ENCODE measurements at places on chromosomes 2 and 18.

DNA sequence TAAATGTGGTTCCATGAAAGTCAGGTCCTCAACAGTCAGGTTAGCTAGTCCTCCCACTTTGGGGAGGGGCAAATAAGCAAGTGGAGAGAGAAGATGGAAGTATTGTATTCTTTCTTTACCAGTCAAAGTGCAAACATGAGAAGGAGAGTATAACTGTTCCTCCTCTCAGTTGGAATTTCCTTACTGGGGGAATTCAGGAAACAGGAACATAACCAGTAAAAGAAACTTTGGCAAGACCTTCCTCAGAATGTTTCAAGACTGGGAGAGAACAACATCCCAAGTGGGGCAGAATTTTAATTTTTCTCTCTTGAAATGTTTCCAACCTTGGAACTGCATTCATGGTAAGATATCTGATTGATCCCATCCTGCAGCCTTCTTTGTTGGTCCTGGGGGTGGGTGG, 552.4 kb upstream of the TNP1 start:
- DNase-seq: no peak

GRCh38 chr2:171595896-171596295, 73.6 kb downstream of the CYBRD1 start:
- DNase-seq: peak; percentile 84

GRCh38 chr2:82139979-82140611, 1835.5 kb upstream of the LRRTM1 start:
- DNase-seq: no peak

- peak; percentile 79 for DNase-seq
These were observed 844 bp upstream of the VSNL1 start for GRCh38 chr2:17539611-17540092.

DNA sequence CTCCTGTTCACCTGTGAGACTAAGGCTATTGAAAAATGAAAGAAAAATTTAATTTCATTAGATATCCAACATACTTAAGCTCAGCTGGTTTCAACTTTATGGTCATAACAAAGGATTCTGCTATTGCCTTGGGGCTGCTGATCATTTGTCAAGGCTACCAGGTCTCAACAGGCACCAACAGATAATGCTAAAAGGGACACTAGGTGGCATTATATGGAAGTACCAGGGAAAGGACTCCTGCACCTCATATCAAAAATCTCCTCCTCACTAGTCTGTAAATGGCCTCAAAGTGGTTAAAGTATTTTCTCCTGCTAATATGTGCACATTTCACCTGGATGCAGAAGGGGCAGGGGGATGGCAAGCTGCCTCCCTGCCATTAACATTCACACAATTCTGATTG, 167.9 kb upstream of the REG3A start:
- no peak for DNase-seq

- no peak for DNase-seq
These were observed 605.3 kb upstream of the ZNF804A start for GRCh38 chr2:183993052-183993451.

DNA sequence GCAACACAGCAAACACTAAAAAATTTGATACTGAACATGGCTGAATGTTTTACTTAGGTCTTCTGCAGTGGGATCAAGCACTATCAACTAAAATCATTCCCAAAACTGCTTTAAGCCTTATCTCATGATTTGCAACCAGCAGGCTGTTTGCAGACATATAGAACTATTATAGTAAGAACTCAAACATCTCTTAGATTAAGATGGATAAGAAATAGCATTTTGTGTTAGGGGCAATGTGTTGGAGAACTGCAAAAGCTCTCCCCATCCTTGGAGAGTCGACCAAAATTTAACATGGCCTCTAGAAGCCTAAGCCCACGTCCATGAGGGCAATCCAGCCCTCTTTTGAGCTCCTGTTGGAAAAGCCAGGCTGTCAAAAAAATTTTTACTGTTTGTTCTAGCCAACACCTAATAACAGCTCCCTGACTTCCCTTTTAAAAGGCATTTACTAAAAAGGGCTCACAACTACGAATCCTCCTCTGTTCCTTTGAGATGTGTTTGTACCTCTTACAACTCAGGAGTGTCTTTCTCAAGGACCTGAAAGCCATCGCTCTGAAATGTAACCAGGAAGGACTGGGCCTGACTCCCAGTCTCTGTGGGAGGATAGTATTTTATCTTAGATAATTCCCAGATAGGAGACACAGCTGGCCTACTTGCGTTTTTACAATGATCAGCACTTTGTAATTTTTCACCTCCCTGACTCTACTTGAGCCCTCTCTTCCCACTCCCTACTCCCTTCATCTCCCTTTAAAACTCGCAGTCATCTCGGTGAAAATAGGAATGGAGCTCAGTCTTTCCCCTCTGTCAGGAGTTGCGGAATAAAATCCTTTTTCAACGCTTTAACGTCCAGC, 1.4 kb downstream of the KRCC1 start:
- DNase-seq: no peak

DNA sequence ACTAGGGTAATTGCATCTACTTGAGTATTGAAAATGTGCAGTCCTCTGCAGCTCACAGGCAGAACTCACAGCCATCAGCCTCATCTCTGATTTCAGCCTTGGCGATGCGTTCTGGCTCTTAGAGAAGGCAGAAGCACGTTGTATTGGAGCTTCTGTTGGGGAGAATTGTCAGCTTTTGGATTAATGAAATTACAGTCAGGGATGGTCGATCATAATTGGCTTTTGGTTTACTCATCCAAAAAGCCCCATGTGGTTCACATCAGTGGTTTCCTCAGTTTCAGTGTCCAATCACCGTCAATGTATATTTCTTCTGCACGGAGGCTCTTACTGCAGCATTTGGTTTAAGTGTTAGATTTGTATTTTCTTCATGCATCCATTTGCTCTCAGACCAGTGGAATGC, 218.5 kb upstream of the SOX11 start:
- DNase-seq: no peak

GRCh38 chr2:216017365-216017764, 4.0 kb upstream of the MREG start:
- DNase-seq: peak; percentile 91

- no peak for DNase-seq
These were observed 58.3 kb downstream of the SMIM21 start for GRCh38 chr18:75369026-75369721.

- no peak for DNase-seq
These were observed 152.5 kb upstream of the ACKR3 start for GRCh38 chr2:236417150-236417549.

DNA sequence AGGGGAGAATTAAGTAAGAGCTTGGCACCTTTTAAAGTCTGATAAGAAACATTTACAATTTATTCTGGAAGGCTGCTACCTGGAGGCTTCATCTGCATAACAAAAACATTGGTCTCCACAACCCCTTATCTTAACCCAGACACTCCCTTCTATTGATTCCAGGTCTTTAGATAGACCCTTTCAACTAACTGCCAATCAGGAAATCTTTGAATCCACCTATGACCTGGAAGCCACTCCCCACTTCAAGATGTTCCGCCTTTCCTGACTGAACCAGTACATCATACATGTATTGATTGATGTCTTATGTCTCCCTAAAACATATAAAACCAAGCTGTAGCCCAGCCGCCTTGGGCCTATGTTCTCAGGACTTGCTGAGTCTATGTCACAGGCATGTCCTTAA, 289.4 kb downstream of the AGPS start:
- no peak for DNase-seq

- no peak for DNase-seq
These were observed 328.1 kb downstream of the SLC8A1 start for GRCh38 chr2:40123746-40124145.

DNA sequence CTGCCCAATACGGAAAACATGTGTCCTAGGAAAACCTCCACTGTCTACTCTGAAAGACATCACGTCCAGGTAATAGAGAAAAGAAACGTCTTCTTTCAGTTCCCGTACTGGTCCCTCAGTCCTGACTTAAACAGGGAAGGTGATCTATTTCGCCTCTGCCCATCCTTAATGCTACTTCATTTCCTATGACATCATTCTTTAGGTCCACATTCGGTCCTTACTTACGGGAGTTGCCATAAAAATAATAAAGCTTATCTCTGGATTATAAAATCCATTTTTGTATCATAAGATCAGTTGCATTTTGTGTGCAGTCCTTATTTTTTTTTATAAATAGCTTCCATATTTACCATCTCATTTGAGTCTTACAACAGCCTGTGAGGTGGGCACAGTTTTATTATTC, 3.7 kb downstream of the TGFA start:
- no peak for DNase-seq

- peak; percentile 19 for DNase-seq
These were observed 527.6 kb downstream of the SATB2 start for GRCh38 chr2:198930170-198930569.

DNA sequence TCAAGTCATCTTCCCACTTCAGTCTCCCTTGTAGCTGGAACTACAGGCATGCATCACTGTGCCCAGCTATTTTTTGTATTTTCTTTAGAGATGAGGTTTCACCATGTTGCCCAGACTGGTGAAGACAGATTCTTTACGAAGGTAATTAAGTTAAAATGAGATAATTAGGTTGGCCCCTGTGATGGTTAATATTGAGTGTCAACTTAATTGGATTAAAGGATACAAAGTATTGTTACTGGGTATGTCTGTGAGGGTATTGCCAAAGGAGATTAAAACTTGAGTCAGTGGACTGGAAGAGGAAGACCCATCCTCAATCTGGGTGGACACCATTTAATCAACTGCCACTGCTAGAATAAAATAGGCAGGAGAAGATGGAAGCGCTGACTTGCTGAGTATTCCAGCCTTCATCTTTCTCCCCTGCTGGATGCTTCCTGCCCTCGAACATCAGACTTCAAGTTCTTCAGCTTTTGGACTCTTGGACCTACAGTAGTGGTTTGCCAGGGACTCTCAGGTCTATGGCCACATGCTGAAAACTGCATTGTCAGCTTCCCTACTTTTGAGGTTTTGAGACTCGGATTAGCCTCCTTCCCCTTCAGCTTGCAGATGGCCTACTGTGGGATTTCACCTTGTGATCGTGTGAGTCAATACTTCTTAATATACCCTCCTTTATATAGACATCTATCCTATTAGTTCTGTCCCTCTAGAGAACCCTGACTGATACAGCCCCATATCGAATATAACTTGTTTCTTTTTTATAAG, 269.1 kb downstream of the TMX3 start:
- DNase-seq: no peak

- DNase-seq: no peak
These were observed 116.6 kb upstream of the LGALSL start for GRCh38 chr2:64337314-64337713.

- DNase-seq: peak; percentile 46
These were observed 54.5 kb downstream of the SKA1 start for GRCh38 chr18:50429207-50429948.

- DNase-seq: no peak
These were observed 59.5 kb upstream of the IL1RL1 start for GRCh38 chr2:102251849-102252203.

DNA sequence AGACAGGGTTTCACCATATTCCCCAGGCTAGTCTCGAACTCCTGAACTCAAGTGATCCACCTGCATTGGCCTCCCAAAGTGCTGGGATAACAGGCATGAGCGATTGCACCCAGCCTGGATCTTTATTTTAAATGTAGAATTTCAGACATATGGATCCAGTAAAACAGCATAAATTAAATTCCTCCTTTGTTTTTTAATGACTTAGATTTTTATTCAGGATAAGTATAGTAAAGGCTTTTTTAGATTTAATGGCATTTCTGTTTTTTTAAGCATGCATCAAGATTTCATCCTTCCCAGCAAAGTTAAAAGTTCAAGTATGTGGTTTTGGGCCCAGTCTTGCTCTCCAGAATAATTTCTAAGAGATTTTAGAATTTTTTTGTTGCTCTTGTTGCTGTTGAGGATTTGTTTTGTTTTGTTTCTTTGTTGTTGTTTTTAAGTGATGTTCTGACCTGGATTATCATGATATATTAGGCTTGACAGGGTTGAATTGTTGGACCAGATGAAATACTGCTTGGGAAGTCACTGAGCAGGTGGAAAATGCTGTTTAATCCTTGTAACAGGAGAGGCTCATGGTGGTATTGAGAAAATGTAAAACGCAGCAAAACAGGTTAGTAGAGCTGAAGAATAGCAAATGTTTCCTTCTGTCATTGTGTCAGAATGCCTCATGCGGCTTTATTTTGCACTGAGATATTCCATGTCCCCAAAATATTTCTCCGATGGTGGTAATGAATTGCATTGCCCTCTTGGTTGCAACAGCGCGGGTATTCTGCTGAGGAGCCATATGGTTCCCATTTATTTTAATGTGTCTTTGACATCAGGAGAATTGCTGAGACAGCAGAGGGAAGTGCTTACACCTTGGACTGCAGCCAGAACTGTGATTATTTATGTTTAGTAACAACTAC, 147.9 kb downstream of the GALNT3 start:
- DNase-seq: no peak

DNA sequence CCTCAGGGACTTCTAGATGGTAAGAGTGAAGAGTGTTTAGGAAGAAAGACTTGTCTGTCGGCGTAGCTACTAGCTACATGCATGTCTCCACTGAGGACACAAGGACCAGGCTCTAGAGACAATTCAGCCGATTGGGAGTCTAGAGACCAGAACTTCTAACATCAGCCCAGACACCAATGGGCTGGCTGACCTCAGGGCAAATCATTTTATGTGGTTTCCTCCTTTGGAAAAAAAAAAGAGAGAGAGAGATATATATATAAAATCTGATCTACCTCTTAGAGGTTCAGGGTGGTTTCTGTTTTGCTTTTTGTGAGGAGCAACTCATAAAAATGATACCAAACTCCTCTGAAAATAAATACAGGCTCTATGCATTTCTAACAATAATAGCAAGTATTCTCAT, 212.8 kb downstream of the BCL2 start:
- no peak for DNase-seq

- DNase-seq: no peak
These were observed 302.2 kb downstream of the NDUFA10 start for GRCh38 chr2:239722760-239723470.

- DNase-seq: no peak
These were observed 6.9 kb upstream of the RND3 start for GRCh38 chr2:150494234-150494945.

- no peak for DNase-seq
These were observed 38.3 kb upstream of the SMAD2 start for GRCh38 chr18:47968721-47969120.

DNA sequence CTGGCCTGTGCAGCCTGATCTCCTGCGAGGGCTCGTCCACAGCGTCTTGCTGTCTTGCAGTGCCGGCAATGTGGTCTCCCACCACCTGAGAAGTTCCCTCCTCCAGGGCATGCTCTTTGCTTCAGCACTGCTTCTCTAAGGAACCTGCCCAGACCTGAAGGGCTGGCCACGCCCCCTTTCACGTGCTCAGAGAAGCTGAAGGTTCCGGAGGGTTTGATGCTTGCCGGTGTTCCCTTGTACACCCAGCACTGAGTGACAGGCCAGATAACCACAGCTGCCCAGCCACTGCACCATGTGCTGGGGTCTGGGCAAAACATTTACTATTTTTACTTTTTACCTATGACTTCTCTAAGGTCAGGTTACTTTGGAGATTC, 1.7 kb upstream of the POLR2D start:
- peak; percentile 83 for DNase-seq

DNA sequence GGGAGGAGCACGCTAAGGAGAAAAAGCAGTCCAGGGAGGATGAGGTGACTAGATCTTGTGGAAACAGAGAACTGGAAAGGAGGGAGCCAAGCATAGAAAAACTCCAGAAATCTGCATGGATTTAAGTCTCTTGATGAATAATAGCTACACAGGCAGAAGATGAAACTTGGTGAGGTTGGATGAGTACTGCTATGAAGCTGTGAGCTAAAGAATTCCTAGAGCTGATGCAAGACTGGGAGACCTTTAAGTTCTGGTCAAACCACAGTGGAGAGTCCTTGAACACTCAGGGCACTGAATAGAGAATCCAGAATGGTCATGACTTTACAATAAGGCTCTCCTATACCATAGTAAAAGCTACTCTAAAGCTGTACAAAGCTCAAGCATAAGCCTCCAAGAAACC, 18.4 kb upstream of the PIEZO2 start:
- DNase-seq: no peak

Measured in MCF 10A (cell line).